ENCODE measurements at places on chromosomes 7 and 10.
A peak's percentile ranks its signal among the peaks of the same experiment; 100 is the strongest.

DNA sequence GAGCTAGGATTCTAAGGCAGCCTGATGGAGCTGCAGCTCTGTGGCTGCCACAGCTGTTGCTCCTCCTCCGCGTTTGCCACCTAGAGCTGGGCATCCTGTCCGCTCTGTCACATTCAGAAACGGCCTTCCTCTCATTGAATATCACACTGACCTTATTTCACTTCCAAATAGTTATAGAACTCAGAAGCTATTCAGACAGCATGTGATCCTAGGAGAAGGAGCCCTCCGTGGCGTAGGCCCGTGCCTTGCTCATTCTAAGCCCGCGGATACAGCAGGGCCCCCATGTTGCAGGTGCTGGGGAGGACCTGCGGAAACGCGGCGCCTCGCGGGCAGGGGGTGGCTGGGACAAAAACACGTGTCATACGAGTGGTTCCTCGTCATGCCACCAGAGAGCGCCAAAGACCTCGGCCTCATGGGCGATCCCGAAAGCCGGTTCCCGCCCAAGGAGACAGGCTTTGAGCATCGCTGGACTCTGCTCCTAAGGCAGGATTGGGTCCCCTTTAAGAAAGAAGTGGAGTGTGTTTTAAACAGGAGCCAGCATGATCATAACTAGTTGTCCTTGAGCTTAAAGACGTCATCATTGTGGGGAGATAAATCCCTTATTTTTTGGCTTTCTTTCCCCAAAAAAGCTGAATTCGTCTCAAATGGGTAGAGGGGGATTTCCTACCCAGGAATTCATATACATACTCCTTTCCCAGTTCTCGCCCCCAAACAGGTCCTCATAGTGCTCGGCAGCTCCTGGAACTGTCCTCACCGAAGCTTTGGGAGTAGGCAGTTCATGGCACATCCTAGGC is 17.9 kb upstream of the FIGNL1 start:
- DNase-seq, result peak; percentile 80

GRCh38 chr10:93680412-93681047 is 21.9 kb downstream of the FRA10AC1 start:
- DNase-seq, result peak; percentile 15

GRCh38 chr7:155348806-155349205 is 51.1 kb downstream of the INSIG1 start:
- no peak for DNase-seq

DNA sequence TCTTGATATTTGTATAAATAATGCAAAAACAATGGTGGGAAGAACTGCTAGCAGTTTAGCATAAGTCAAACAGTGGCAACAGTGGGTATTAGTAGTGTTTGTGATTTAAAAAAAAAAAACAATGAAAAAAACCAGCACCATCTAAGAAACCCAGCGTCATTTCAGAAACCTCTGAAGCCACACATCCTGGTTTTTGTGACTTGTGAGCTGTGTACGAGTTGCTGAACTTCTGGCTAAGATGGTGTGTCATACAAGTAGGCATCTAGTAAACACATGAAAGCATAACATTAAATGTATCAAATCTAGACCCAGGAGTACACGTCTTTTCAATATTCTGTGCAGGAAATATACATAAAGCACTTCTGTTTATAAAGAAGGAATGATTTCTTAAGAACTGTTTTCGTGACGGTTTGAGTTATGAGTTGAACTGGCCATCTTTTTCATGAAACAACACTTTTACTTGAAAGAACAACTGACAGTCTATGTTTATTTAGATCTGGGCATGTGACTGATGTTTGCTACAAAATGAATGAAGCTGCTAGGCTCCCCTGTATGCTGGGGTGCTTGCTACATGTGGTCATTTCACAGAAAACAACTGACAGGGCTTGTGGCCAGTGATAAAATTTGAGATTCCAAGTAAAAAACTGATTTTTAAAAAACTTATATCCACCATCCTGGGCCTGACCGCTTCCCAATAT is 143.5 kb downstream of the PIP4K2A start:
- peak; percentile 49 for DNase-seq

GRCh38 chr7:136023134-136023869 is 46.1 kb upstream of the MTPN start:
- no peak for DNase-seq

GRCh38 chr10:131750171-131750895 is 150.5 kb upstream of the PPP2R2D start:
- DNase-seq, result no peak

DNA sequence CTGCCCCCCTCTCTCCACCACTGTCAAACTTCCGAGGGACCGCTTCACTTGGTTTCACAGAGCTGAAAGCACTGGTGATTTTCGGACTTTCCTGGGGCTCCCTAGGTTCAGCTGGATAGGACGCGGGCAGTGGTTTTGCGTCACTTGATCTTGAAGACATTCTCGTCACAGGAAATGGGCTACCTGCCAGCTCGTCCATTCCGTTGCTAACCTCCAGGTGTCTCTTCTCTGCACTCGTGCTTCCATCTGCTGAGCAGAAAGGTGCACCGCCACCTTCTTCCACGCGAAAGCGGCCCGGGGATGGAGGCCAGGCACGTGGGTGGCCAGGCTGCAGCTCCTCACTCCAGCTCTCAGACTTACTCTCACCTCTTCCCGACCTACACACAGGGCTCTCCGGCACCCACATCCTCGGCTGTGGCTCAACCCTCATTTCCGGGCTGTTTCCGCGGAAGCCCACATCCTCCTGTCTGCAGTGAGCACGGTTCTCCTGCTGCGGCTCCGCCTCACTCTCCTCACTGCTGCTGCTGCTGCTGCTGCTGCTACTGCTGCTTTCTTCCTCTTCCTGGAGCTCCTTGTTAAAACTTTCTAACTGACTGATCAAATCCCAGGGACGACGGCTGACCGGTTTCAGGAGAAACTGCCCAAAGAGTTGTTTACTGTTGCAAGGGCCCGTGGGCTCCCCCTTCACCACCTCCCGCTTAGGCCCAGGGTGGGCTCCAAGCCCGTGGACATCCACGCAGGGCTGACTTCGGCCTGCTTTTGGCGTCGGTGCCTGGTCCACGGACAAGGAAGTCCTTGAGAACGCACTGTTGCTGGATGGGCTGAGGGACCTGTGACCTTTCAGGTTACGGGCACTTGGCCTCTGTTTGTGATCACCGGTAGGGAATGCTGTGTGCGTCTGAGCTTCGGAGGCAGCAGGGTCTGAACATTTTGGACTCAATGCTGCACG is 32.1 kb downstream of the JCAD start:
- peak; percentile 90 for DNase-seq

DNA sequence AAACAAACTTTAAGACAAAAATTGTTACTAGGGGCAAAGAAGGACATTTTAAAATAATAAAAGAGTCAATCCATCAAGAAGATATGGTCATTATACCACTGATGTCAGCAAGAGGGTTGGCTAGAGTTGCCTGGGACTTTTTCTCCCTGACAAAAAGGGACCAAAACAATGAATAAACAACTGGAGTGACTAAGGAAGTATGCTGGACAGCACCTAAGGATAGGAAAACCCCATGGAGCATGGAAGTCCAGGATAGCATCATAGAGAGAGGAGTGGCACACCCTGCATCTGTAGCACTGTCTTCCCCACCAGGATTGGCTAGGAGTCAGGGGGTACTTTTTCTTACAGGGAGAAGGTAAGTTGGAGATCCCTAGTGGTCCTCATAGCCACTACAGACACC is 73.5 kb upstream of the MACROH2A2 start:
- no peak for DNase-seq

GRCh38 chr7:137685433-137686164 is 161.2 kb downstream of the DGKI start:
- DNase-seq, result no peak

GRCh38 chr10:3527869-3528268 is 257.1 kb downstream of the KLF6 start:
- no peak for DNase-seq

GRCh38 chr10:35300063-35300699 is 36.1 kb upstream of the CCNY start:
- peak; percentile 26 for DNase-seq

DNA sequence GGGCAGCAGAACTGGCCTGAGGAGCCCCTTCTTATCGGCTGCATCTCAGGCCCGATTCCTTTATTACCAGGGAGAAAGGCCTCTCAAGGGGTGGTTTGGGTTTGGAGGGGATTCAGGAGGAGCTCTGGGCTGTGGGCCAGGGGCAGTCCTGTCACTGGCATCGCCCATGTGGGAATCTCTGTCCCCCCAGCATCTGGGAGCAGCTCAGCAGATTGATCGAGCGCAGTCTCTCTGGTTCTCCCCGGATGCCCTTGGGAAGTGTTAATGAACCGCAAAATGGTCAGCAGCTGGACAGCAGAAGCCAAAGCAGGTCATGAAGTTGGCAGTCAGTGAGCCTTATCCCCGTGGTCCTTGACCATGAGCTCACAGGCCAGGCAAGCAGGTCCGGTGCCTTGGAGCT is 104.4 kb upstream of the ANLN start:
- DNase-seq, result no peak
